ENCODE measurements at places on chromosomes 5 and 9. TPM values are rescaled to one million over a fixed set of nuclear protein-coding genes. Genes with fewer than 3 reads are reported as not detected.

DNA sequence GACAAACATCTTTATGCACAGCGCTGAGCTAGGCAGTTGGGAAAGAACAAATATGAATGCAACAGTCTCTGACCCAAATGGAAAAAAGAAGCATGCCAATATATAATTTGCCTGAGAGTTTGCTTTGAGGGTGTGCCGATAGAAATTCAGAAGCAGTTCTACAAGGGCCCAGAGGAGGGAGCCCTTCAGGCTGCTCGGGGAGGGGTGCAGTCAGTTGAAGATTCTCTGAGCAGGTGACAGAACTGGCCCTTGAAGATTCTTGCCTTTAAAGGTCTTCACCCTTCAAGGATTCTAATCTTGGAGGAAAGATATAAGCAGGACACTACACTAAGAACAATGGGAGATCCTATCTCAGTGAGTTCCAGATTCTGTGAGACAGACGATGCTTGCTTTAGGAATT lies 3.7 kb upstream of the PAPPA start:
- DNase-seq: no peak

TMEM252 gene
- not detected for total RNA-seq

DNA sequence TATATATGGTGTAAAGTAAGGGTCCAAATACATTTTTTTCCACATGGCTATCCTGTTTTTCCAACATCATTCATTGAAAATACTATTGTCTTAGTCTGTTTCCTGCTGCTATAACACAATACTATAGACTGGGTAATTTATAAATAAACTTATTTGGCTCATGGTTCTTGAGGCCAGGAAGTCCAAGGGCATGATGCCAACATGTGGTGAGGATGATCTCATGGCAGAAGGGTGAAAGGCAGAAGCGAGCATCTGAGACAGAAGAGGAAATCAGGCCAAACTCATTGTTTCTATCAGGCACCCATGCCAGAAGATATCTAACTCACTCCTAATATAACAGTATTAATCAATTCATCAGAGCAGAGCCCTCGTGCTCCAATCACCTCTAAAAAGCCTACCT lies 42.6 kb downstream of the ANKRD55 start:
- DNase-seq: peak; percentile 73

- DNase-seq: no peak
Observed at GRCh38 chr5:56480078-56480704, 247.1 kb upstream of the ANKRD55 start.

SPATA31D1 gene
- not detected for total RNA-seq

ADAMTS13 gene
- total RNA-seq: 0.53 TPM

DNA sequence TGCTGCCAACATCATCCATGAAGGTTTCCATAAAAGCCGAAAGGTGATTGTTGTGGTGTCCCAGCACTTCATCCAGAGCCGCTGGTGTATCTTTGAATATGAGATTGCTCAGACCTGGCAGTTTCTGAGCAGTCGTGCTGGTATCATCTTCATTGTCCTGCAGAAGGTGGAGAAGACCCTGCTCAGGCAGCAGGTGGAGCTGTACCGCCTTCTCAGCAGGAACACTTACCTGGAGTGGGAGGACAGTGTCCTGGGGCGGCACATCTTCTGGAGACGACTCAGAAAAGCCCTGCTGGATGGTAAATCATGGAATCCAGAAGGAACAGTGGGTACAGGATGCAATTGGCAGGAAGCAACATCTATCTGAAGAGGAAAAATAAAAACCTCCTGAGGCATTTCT lies 10.1 kb downstream of the TLR4 start:
- DNase-seq: no peak

- DNase-seq: no peak
Observed at GRCh38 chr5:110752953-110753352, 14.1 kb downstream of the SLC25A46 start.

DNA sequence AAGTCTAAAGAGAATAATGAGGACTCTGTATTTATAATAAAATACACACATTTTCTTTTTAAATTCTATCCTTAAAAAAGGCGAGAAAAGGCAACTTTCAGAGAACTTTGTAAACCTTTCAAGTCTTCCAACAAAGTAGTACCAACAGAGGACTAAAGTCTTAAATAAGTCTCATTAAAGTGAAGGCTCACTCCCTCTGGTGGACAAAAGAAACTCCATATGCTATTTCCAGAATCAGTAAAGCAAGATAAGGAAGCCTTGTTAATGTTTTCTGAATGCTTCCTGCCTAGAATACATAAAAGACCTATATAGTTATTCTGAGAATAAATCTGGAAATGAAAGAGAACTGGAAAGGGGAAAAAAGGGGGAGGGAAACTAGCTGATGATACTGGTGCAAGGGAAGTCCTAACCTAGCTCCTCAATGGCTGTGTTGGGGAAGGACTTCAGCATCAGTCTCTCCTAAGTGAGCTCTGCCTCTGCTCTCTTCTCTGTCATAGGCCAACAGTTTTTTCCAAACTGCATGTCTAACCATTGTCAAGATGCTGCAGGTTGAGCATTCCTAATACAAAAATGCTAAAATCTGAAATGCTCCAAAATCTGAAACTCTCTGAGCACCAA lies 7.2 kb downstream of the HMGCS1 start:
- DNase-seq: peak; percentile 59

ARHGEF37 gene
- total RNA-seq: 0.66 TPM

GRCh38 chr5:156824800-156825199 lies 25.3 kb upstream of the PPP1R2B start:
- peak; percentile 5 for DNase-seq

GRCh38 chr9:31799953-31800609 lies 584.4 kb upstream of the ACO1 start:
- no peak for DNase-seq

- no peak for DNase-seq
Observed at GRCh38 chr5:88718736-88719135, 164.2 kb downstream of the MEF2C start.

DNA sequence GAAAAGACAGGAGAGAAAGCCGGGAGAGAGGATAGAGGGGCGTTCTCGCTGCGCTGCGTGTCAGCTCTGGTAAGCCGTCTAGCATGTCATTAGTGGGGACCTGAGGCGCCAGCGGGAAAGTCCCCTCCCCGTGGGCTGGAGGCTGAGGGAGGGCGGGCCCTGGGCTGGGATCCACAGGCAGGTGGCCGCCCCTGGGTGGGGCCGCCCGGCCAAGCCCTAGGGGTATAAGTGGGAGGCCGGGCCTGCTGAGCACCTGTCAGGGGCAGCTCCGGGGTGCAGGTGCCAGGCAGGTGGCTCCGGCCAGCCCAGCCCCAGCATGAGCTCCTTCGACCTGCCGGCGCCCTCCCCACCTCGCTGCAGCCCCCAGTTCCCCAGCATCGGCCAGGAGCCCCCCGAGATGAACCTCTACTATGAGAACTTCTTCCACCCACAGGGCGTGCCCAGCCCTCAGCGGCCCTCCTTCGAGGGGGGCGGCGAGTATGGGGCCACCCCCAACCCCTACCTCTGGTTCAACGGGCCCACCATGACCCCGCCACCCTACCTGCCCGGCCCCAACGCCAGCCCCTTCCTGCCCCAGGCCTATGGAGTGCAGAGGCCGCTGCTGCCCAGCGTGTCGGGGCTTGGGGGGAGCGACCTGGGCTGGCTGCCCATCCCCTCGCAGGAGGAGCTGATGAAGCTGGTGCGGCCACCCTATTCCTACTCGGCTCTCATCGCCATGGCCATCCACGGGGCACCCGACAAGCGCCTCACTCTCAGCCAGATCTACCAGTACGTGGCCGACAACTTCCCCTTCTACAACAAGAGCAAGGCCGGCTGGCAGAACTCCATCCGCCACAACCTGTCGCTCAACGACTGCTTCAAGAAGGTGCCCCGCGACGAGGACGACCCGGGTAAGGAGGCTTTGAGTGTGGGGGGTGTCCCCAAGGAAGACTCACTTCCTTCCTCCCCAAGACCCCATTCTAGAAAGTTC lies at the start of gene FOXI1:
FOXI1 (plus strand) TSS at position 256 of the 970 bp plus-strand sequence; CDS start at position 317, 61 bp downstream.
- no peak for DNase-seq

DNA sequence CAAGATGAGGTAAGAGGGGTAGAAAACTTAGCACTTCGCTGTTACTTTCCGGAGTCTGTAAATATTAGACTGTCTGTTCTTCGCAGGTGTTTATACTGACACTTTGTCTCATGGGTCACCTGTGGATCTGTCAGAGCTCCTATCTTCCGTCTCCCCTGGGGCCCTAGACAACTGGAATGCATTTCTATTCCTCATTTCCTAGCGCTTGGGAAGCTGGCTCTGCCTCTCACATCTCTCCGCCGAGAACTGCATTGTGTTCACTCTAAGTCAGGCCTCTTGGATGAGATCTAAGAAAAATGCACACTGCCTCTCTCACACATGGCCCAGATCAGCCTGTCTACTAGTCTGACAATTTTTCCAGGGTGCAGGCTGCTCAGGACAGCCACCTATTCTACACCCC lies 39.5 kb downstream of the PCA3 start:
- no peak for DNase-seq

DNA sequence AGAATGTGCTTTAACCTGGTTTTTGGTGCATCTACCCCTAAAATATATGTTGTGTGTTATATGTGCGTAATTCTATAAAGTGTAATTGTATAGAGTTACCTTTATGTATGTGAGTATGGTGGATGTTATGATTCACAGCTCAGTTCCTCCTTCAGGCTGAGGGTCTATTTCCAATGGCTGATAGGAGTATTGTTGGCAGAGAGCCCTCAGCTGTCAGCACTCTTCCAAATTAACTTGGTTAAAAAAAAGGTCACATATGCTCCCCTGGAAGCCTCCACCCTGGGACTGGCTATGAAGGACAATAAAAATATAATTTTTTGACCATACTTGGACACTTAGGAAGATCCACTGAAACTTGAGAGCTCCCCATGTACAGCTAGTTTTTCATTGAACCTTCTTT lies 250.4 kb upstream of the CDH12 start:
- DNase-seq: no peak

- no peak for DNase-seq
Observed at GRCh38 chr5:125750861-125751186, 672.4 kb upstream of the GRAMD2B start.

- no peak for DNase-seq
Observed at GRCh38 chr9:16043756-16044578, 491.1 kb downstream of the CCDC171 start.

AFAP1L1 gene
- 7.5 TPM for total RNA-seq

DNA sequence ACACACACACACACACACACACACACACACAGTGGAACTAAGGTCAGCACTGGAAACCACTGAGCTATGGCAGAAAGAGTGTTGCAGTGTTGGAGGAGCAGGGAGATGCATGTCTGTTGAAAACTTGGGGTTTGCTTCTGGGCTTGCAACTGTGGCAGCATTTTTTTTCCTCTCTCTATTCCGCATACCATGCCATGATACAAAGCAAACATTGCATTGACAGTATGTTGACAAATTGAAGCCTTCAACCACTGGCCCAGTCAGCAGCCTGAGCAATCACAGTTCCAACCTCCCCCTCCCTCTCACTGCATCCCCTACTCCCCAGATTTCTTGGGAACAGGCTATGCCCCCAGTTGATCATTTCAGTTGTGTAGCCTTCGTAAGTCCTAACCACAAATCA lies 478.1 kb upstream of the WWC1 start:
- DNase-seq: no peak

DNA sequence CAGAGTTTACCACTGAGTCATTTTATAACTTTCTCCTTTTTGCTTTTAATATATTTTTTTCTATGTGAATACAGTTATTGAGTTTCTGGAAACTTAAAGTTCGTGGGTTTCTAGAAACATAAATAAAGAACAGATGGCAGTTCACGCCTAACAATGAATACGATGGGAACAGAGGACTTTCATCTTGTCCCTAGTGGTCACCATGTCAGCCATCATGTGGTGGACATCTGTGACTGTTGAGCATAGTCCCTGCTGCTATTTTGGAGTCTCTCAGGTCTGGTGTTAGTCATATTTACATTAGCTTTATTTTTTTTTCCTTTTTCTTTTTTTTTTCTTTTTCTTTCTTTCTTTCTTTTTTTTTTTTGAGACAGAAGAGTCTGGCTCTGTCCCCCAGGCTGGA lies 85.3 kb downstream of the XRCC4 start:
- no peak for DNase-seq

- DNase-seq: no peak
Observed at GRCh38 chr5:122997294-122997693, 39.2 kb downstream of the PPIC start.

DBH gene
- total RNA-seq: not detected

ADRA1B gene
- 0.41 TPM for total RNA-seq

DNA sequence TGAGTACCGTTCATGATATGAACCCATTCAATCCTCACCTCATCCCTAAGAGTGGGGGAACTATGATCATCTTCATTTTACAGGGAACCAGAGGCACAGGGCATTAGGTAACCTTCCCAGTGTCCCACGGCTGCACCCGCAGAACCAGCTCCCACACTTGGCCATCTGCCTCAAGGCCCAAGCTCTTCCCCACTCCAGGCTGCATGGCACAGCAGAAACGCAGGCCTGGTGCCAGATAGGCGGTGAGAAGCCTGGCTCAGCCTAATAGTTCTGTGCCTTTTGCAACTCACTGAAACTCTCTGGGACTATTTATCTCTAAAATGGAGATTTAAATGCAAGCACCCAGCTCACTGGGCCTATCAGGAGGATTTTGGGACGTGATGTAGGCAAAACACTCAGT lies 90.8 kb upstream of the ZNF618 start:
- no peak for DNase-seq

CDH18 gene
- 0.41 TPM for total RNA-seq

GRCh38 chr9:128635266-128636023 lies 21.2 kb downstream of the DYNC2I2 start:
- DNase-seq: peak; percentile 96

- no peak for DNase-seq
Observed at GRCh38 chr5:157271740-157272271, 5.9 kb downstream of the CYFIP2 start.

ITGA2 gene
- 44.5 TPM for total RNA-seq

ELAVL2 gene
- total RNA-seq: not detected

GLRA1 gene
- total RNA-seq: not detected

GRCh38 chr5:61280761-61281427 lies 51.2 kb upstream of the ZSWIM6 start:
- DNase-seq: no peak

DNA sequence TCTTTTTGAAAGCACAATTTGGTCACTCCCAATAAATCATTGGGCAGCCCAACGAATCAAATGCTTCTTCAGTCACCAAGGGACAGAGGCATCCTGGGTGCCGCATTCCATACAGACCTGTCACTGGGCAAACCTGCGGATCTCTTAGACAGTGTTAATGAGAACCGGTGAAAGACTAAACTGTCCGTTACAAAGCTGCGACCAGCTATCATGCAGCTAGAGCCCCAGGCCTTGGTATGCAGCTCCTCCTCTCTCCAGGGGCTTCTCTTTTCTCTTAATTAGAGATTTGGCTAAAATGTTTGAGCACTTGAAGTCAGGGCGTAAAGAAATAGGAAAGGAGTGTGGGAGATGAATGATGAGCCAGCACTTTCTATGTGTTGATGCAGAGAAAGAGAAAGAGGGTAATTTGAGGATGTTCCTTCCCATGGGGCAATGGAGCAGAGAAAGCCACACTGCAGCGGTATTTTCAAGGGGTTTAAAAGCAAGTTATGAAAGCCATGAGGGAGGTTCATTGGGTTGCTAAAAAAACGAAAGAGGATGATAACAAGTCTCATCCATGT lies 175.3 kb downstream of the RFK start:
- no peak for DNase-seq

DNA sequence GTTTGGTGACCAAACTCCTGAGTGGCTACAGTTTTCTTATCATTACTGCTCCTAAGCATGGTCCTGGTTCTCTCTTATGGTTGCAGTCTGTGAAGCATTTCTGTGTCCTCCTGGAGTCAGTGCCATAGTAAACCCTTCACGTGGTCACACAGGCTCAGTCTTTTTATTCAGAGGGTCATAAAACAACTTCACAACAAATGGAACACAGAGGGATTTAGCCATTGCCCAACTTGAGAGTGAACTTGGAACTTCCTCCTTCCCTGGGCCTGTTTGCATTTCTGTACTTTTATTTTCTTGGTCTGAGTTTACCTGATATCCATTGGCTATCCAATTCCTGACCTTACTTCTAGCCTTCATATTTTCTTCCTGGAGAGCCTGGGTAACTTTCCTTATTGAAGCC lies 144.9 kb downstream of the CCDC192 start:
- no peak for DNase-seq
